ENCODE measurements at places on chromosomes 1 and 21.

DNA sequence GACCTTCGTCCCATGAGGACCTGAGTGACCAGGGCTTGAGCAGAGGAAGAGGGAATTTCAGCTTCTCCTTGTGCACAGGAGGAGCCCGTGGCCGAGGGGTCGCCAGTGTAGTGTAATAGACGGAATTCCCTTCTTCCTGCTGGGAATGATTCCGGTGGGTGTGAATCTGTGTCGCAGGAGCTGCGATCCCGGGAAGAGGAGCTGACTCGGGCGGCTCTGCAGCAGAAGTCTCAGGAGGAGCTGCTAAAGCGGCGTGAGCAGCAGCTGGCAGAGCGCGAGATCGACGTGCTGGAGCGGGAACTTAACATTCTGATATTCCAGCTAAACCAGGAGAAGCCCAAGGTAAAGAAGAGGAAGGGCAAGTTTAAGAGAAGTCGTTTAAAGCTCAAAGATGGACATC is 34.4 kb downstream of the MAP3K21 start:
- DNase-seq = no peak

DNA sequence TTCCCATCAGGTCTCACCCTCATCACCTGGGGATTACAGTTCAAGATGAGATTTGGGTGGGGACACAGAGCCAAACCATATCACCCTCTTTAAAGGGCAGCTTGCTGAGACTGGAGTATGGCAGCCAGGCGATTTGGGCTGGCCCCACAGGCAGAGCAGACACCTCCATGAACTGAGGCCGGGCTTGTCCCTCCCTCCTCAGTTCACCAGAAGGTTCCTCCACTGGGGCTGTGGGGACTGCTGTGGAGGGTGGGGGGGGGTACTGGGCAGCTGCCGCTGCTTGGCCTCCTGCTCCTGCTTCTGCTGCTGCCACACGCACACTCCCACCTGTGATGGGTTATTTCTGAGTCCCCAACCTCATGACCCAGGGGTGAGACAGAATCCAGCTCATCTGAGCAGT is 53.9 kb upstream of the PDE9A start:
- DNase-seq = no peak

- DNase-seq = no peak
Measured at GRCh38 chr1:110282395-110282794, 56.8 kb upstream of the RBM15 start.

- DNase-seq = no peak
Measured at GRCh38 chr1:113259988-113260387, 130.3 kb upstream of the MAGI3 start.

DNA sequence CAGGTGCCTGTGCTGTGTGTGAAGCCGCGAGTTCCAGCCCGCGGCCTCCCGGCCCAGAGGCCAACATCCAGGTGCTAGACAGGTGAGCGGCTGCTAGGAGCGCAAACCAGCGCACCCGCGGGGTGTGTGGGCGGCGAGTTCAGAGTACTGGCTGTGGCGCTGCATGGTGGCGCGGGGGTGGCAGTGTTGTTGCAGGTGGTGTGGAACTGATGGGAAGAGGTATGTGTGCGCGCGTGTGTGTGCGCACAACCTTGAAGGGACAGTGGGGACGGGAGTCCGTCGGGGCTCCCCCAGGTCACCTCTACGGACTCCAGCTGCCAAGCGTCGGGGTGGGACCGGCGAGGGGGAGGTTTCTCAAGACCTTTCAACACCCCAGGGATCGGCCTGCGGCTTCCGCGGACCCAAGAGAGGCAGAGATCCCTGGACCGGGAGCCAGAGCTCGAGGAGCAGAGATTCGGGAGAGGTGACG is 433 bp upstream of the DMBX1 start:
- no peak for DNase-seq

GRCh38 chr21:44337449-44337848 is 1.7 kb downstream of the CFAP410 start:
- no peak for DNase-seq

- no peak for DNase-seq
Measured at GRCh38 chr1:12711536-12711935, 4.4 kb upstream of the AADACL3 start.
